ENCODE measurements at places on chromosomes 3 and 15. TPM values are rescaled to one million over a fixed set of nuclear protein-coding genes. Genes with fewer than 3 reads are reported as not detected.

DNA sequence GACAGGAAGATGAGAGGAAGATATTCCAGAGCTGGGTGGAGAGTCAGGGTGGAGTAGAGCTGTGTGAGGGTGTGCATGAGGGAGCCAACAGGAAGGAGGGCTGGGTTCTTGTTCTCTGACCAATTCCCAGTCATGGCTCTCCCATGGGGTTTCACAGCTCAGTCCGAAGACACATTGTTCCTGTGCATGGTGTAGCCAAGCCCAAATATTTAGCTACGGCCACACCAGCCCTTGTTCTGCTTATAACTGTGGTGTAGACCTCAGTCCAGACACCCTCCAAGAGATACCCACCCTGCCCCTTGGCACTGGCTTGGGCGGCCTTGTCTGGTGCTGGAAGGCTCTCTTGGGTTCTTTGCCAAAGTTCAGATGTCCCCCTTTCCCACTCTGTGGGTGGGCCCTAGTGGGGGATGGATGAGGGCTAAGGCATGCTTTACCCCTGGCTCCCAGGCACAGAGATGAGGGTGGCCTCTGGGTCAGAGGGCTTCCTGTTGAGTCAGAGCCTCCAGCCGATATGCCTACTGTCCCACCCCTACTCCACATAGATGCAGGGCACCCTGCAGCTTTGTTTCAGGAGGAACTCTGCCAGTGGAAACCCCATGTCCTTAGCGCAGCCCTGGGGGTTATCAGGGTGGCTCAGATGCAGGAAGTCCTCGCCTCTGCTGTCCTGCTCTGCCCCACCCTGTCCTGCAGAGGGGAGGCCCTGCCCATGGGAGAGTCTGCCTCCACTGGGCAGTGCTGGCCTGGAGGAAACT lies 271.2 kb upstream of the CTDSPL start:
- H3K4me1 ChIP-seq, result no peaks in the 10 kb centered on the region
- peaks cover 4% of the 10 kb centered on the region for H3K27me3 ChIP-seq
- no peaks in the 10 kb centered on the region for H3K36me3 ChIP-seq
- no peak overlapping the region for H3K4me3 ChIP-seq
- no peak overlapping the region for H3K27ac ChIP-seq

GRCh38 chr3:37952564-37952963 lies 38.0 kb upstream of the VILL start:
- peaks cover 13% of the 10 kb centered on the region for H3K4me1 ChIP-seq
- H3K27ac ChIP-seq, result no peak overlapping the region
- no peaks in the 10 kb centered on the region for H3K27me3 ChIP-seq
- H3K36me3 ChIP-seq, result peaks cover 6% of the 10 kb centered on the region
- H3K4me3 ChIP-seq, result no peak overlapping the region

DNA sequence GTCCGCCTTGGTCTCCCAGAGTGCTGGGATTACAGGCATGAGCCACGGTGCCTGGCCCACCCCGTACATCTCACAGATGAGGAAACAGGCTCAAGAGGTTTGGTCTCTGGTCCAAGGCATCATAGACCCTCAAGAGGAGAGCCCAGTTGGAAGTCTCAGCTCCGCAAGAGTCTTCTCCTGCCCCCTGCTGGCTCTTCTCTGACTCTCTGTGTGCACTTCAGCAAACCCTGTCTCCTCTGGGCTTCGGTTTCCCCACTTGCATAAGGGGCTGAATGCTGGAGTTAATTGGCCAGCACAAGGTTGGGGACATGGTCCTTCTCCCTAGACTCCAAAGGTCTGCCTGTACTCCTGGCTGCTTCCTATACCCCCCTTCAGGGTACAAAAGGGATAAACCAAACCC lies 3.9 kb downstream of the MST1R start:
- peaks cover 10% of the 10 kb centered on the region for H3K4me1 ChIP-seq
- no peak overlapping the region for H3K27ac ChIP-seq
- DNase-seq, result peak; percentile 69

GRCh38 chr3:39810647-39811161 lies 1.3 kb downstream of the MYRIP start:
- H3K4me1 ChIP-seq, result no peaks in the 10 kb centered on the region
- no peak for DNase-seq
- H3K27ac ChIP-seq, result no peak overlapping the region
- H3K4me3 ChIP-seq, result no peak overlapping the region
- H3K36me3 ChIP-seq, result no peaks in the 10 kb centered on the region

GRCh38 chr3:75341324-75342067 lies 322.6 kb upstream of the FRG2C start:
- peaks cover 19% of the 10 kb centered on the region for H3K27me3 ChIP-seq
- H3K27ac ChIP-seq, result no peak overlapping the region
- H3K36me3 ChIP-seq, result no peaks in the 10 kb centered on the region
- no peaks in the 10 kb centered on the region for H3K4me1 ChIP-seq

GRCh38 chr15:74776821-74777768 lies 4.8 kb upstream of the CSK start:
- H3K4me3 ChIP-seq, result no peak overlapping the region
- peak; percentile 46 for DNase-seq
- no peaks in the 10 kb centered on the region for H3K27me3 ChIP-seq

- DNase-seq, result peak; percentile 69
- no peak overlapping the region for H3K4me3 ChIP-seq
- H3K4me1 ChIP-seq, result peaks cover 8% of the 10 kb centered on the region
- H3K36me3 ChIP-seq, result peaks cover 7% of the 10 kb centered on the region
Observed at GRCh38 chr3:53174346-53175250, 13.6 kb downstream of the PRKCD start.

DNA sequence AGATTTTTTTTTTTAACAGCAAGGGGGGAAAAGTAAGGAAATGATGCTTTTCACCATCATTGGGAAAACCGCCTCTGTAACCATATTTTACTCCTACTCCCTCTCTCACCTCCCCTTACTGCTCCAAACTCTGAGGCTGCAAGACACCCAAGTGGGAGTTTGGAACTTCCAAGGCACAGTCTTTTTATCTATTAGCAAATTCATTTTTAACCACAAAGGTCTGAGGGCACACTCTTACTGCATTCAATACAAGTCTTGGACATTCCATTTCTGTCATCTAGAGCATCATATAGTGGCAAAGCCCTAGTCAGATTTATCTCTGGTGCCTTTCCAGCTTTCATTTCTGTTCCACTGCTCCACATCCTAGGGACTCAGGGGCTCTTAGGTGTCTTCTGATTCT lies 13.2 kb downstream of the FAM162A start:
- DNase-seq, result no peak
- H3K4me1 ChIP-seq, result no peaks in the 10 kb centered on the region
- H3K27ac ChIP-seq, result no peak overlapping the region
- no peaks in the 10 kb centered on the region for H3K27me3 ChIP-seq

DNA sequence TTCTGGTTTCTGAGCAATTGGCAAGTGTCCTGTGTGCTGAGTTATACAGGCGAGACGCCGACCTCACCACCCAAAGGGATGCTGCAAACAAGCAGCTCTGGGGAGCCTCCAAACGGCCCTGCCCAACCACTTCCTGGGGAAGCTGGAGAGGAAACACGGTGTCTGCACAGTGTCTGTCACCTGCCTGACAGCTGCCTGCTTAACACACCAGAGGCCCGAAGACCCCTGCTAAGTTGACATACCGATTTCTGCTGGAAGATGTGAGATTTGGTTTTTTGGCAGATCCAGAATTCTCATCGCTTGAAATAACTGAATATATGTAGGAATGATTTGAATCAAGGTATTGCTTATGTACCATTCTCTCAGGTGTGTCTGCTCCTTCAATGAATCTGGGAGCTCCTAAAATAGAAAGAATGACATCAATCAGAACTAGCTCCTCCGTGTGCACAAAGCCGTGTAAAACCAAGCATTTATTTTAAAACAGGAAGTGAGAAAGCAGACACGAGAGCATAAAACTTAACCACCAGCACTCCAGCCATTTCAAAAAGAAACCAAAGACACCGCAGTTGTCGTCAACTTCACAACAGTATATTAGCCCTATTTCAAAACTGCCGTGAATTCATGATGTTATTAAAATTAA lies 27.2 kb downstream of the LRRC2 start:
- DNase-seq, result peak; percentile 83
- H3K27me3 ChIP-seq, result no peaks in the 10 kb centered on the region
- H3K36me3 ChIP-seq, result no peaks in the 10 kb centered on the region

DNA sequence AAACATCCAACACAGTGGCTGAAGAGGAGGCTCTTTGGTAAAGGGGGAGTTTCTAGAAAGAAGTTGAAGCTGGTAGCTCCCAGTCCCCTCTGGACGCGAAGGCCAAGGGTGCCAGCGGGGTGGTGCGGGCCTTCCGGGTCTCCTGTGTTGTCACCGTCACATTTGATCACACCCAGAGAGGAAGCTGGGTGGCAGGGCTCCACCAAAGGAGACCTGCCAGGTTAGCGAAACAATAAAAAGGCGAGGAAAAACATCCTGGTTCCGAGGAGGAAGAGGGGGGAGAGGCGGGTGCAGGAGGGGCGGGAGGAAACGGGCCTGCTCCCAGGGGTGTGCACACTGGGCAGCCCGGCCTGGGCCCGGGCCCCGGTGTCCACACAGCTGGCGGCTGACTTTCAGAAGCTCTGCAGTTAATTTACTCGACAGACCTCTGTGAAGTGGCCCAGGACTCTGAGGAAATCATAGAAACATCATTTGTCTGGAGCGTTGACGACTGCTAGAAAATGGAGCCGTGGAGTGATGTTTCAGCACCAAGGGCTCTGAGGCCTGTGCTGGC lies 12.1 kb downstream of the HEG1 start:
- peaks cover 37% of the 10 kb centered on the region for H3K36me3 ChIP-seq
- no peak for DNase-seq
- H3K27me3 ChIP-seq, result no peaks in the 10 kb centered on the region
- H3K4me1 ChIP-seq, result peaks cover 48% of the 10 kb centered on the region

- H3K27me3 ChIP-seq, result peaks cover 3% of the 10 kb centered on the region
- no peak for DNase-seq
- peaks cover 2% of the 10 kb centered on the region for H3K4me1 ChIP-seq
Observed at GRCh38 chr3:131795390-131796090, 239.3 kb downstream of the CPNE4 start.

COX5A gene
- total RNA-seq, result 38.9 TPM

- H3K4me3 ChIP-seq, result peak overlapping the region; percentile 100
- H3K27me3 ChIP-seq, result no peaks in the 10 kb centered on the region
- peak overlapping the region; percentile 97 for H3K27ac ChIP-seq
- peaks cover 9% of the 10 kb centered on the region for H3K36me3 ChIP-seq
Observed at GRCh38 chr3:119497820-119498185, 544 bp upstream of the TIMMDC1 start.

SLC27A2 gene
- not detected for total RNA-seq

AMT gene
- 1.1 TPM for total RNA-seq

DNA sequence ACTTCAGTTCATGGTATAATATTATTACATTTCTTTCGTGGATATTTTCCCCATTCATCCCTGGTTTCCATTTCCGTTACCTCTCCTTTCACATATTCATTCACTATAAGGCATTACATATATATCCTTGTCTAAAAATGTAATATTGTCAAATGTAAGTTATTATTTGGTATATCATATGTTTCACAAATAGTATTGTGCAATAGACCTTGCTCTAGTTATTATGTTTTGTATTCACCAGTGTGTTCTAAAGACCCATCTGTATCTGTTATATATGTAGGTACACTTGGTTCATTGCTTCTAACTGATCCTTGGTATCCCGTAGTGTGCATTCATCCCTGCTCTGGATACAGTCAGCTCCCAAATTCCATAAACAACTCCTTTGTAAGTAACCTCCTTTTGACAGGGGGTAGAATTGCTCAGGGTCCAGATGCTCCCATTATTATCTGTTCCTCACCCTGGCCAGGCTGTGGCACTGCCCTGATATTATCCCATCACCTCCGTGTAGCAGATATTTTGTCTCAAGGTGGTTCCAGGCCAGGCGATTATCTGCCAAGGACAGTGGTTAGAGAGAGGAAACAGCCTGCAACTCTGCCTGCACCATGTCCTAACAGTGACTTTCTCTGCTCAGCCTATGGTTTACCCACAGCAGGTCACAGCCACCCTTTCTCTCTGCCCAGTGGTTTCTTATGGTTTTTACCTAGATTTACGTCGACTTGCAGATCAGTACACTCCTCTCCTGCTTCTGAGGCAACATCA lies 29.2 kb downstream of the PAQR9 start:
- no peak overlapping the region for H3K4me3 ChIP-seq
- H3K4me1 ChIP-seq, result no peaks in the 10 kb centered on the region
- no peak overlapping the region for H3K27ac ChIP-seq

DNA sequence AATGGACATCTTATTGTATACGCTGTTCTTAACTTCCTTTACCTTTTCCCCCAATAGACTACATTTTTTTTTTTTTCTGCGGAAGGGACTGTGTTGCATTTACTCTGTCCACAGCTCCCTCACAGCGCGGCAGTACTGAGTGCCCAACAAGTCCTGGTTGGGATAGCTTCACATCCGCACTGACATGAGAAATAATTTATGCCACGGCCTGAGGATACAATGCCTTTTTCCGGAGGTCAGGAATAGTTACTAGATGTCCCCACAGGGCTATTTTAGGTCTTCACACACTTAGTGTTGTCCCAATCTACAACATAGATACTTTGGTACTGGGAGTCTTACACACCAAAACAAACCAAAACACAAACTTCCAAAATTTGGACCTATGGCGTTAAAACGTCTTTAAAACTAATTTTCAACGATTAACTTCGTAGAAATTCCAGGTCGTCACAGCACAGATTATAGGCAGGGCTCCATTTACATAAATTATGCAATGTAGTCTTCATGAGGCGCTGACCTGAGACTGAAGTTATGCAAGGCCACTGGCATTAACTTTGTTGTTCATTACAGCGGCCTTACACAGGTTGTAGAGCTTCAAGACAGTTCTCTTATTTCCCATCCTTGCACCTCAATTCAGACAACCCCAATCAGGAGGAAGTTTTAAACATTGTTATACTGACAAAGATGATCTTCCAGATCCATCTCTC lies 989 bp upstream of the PPIB start:
- H3K4me1 ChIP-seq, result peaks cover 35% of the 10 kb centered on the region
- peak overlapping the region; percentile 94 for H3K4me3 ChIP-seq
- H3K36me3 ChIP-seq, result peaks cover 26% of the 10 kb centered on the region
- no peaks in the 10 kb centered on the region for H3K27me3 ChIP-seq

- H3K27ac ChIP-seq, result no peak overlapping the region
- peaks cover 20% of the 10 kb centered on the region for H3K4me1 ChIP-seq
- DNase-seq, result no peak
- no peaks in the 10 kb centered on the region for H3K36me3 ChIP-seq
- H3K27me3 ChIP-seq, result no peaks in the 10 kb centered on the region
- H3K4me3 ChIP-seq, result no peak overlapping the region
Observed at GRCh38 chr3:65922441-65922840, 116.3 kb downstream of the MAGI1 start.

DNA sequence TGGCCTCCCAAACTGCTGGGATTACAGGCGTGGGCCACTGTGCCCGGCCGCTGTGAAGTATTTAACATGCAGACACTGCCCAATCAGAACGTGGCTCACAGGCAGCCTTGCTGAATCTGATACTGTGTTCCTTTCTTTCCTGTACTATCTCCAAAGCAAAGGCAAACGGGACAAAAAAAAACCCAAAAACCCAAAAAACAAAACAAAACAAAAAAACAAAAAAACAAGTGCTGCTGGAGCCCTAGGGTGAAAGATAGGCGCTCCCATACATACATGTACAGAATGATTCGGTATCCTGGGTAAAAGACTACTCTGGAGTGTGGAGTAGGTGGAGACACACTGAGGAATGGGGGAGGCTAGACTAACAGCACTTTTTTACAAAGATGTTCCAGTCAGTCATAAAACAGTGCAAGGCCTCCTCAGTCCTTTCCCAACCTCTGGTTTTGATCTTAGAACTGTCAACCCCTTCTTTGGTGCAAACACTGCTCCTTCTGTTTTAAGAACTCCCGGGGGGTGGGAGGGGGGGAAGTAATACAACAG lies 7.7 kb upstream of the MAP1A start:
- H3K36me3 ChIP-seq, result no peaks in the 10 kb centered on the region
- peak overlapping the region; percentile 92 for H3K27ac ChIP-seq

TXNRD3 gene
- total RNA-seq, result 18.1 TPM

ALPK3 gene
- 0.59 TPM for total RNA-seq

- H3K27me3 ChIP-seq, result no peaks in the 10 kb centered on the region
- no peaks in the 10 kb centered on the region for H3K36me3 ChIP-seq
- H3K4me3 ChIP-seq, result no peak overlapping the region
- no peaks in the 10 kb centered on the region for H3K4me1 ChIP-seq
Observed at GRCh38 chr3:106381939-106382335, 513.1 kb upstream of the CBLB start.

Data from osteoblast (primary cell).